NCI-H1417 treated with DMSO at 0.1 percent for 48 hours (cell line): ENCODE measurements at places on chromosomes 12 and 14.

- no peak for DNase-seq
Observed at GRCh38 chr12:10361622-10362021, 28.2 kb downstream of the KLRK1 start.

GRCh38 chr14:25394356-25394755 lies 344.4 kb upstream of the STXBP6 start:
- DNase-seq, result no peak

DNA sequence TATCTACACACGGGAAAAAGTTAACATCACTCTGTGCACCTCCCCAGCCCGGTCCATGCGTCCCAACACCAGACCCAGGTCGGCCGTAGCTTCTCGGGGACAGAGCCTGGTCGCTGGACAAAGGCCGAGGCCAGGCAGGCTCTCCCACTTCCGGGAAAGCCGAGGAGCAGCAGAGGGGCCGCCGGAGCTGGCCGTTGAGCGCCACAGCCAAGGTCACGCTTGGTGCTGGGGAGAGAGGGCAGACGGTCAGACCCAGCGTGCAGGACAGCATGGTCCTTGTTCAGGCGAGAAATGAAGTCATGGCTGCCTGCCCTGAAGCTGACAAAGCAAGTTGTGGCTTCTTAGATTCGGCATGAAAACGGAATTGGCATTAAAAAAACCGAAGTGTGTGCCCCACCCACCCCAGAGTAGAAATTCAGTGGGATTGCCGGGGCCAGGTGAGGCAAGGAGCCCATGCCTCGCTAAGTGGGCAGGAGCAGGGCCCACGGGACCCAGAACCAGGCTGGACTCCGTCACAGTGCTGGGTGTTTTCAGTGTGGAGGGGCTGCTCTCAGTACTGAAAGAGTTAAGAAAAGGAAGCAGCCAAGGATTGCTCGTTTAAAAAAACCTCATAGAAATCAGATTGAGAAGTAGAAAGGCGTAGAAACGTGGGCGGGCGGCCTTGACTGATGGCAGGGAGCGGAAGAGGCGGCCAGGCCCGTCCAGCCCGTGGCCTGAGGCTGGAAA lies 4.3 kb downstream of the ARL6IP4 start:
- no peak for DNase-seq

GRCh38 chr14:55099756-55100155 lies 29.3 kb upstream of the LGALS3 start:
- DNase-seq, result no peak

DNA sequence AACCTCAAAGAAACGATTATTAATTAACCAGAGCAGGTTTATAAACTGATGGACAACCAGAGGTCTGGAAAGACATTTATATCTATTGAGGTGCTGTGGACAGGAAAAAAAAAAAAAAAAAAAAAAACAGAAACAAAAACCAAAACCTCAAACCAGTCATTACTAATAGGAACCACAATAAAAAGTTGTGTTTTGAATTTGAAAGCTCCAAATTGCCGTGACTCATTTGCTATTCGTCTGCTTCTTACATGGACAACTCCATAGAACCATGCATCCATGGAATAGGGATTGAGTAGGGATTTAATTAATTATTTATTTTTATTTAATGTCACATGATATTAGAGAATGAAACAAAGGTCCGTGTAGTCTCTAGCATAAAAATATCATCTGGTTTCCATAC lies 134.1 kb upstream of the SSTR1 start:
- DNase-seq, result no peak
